NCI-H1105 (cell line): ENCODE measurements at places on chromosomes 3 and 15.

DNA sequence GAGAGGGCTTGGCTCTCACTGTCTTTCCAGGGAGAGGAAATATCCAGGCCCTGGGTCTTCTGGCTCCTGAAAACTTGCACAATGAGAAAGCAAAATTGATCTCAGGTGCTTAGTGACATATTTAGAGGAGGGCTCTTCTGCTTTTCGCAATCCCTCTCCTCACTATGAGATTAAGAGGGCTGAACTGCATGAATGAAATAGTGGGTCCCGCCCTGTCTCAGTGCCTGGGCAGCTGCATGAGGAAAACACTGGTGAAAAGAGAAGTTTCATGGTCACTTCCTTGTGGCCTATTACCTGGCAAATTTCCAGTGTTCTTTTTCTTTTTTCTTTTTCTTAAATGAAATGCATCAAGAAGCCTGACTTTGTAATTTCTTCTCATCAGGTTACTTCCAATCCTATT lies 73.5 kb downstream of the TRAK1 start:
- no peak for DNase-seq

- no peak for DNase-seq
Measured at GRCh38 chr3:159069091-159069490, 267.2 kb downstream of the MFSD1 start.

GRCh38 chr15:72925661-72926060 lies 126.6 kb upstream of the NEO1 start:
- no peak for DNase-seq

DNA sequence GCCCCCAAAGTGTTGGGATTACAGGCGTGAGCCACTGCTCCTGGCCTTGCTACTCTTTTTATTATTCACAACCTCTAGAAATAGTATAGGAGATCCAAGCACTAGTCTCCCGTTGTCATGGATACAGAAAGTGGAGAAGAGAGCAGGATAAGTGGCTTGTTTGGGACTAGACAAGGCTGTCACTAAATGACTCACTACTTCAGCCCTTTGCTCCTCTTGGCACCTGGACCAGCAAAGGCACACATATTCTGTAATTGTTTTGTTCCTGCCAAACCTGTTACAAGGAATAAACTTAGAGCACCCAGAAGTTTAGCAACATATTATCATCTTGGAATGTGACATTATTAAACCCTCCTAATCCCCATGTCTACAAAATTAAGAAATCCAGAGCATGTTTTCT lies 427.2 kb upstream of the THBS1 start:
- DNase-seq = peak; percentile 17

- no peak for DNase-seq
Measured at GRCh38 chr15:47206358-47206978, 510.8 kb upstream of the SEMA6D start.

GRCh38 chr3:36774052-36774451 lies 9.7 kb upstream of the DCLK3 start:
- no peak for DNase-seq

- no peak for DNase-seq
Measured at GRCh38 chr3:188690064-188690463, 481.7 kb upstream of the TPRG1 start.

DNA sequence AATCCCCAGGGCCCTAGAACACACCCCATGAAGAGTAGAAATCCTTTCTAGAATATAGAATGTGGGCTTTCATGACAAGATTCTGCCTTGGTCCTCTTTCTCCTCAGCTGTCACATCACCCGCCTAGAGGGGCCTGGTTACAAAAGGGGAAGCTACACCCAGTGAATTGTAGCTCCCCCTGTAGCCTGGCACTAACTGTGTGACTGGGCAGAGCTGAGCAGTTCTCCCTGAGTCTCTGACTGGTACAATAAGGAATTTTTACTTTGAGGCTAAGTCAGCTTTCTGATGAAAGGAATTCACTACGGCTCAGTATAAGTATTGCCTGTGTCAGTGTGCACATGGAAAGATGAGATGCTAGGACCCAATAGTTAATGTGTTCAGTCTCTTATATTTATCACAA lies 28.7 kb upstream of the ZNF148 start:
- no peak for DNase-seq

DNA sequence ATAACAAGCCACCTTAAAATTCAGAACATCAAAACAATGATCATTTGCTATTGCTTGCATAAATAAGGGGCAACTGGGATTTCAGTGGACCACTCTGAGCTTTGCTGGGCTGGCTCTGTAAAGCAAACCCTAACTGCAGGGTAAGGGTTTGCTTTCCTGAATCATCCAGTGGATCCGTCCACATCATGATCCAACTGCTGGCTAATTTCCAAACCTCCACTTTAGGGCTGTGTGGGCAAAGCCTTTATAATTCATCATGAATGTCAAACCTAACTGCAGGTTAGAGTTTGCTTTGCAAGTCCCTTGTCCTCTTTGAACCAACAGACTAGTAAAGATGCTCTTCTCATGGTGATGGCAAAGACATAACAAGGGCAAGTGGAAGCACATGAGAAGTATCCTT lies 76.1 kb downstream of the SYNPR start:
- no peak for DNase-seq

DNA sequence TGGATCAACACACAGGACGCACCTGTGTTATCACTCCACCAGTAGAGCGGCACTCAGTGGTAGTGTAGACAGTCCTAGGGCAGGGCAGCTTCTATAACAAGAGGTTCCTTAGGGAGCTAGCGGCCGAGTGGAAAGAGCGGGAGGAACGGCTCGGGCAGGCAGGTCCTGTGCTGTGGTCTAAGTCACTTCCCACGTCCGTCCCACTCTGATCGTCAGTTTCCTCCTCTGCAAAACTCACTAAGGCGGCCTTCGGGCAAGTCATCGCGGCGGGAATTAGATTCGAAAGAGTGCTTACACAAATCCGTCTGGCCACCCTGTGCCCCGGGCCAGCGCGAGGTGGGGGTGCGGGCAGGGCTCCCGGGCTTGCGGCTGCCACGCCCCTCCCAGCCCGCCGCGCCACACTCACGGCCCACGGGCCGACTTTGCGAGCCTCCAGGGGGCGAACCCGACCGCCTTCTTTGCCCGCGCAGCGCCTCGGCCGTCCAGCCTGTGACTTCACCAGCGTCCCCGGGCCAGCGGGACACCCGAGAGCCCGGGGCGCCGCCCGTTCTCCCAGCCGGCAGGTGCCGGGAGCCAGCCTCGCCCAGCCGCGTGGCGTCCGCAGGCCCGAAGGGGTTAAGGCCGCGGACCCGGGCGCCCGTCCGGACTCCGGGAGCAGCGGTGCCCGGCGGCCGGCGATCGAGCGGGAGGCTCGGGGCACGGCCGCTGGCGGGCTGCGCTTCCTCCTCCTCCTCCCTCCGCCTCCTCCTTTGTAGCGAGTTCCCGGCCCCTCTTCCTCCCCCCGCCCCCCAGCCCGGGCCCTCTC lies 416 bp upstream of the CORO2B start:
- DNase-seq = peak; percentile 43
